ENCODE measurements at places on chromosomes 2 and 18. TPM values are rescaled to one million over a fixed set of nuclear protein-coding genes. Genes with fewer than 3 reads are reported as not detected.

- DNase-seq: no peak
These were observed 144.7 kb upstream of the PGAP1 start for GRCh38 chr2:197071213-197071612.

DNA sequence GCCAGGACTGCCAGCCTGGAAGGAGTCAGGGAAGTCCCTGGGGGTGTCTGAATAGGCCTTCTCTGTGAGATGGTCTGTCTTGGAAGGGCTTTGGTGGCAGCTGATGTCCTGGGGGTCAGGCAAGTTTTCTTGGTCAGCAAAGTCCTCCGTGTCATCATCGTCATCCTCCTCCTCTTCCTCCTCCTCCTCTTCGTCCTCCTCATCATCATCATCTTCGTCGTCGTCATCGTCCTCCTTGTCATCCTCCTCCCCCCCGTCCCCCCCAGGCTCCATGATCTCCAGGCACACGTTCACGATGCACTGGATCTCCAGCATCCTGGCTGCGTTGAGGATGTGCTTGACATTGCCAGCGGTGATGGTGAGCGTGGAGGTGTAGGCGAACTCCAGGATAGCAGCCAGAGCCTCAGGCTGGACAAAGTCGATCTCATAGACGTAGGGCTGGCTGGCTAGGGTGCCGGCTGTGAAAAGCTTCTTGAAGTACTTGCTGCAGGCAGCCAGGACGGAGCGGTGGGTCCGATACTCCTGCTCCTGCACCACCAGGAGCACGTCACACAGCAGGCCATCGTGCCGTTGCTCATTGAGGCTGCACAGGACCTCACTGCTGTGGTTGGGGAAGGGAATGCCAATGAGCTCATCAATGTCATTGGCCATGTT lies 110.1 kb upstream of the SMAD2 start:
- DNase-seq: no peak

GRCh38 chr18:10313016-10313342 lies 141.5 kb upstream of the APCDD1 start:
- no peak for DNase-seq

- DNase-seq: no peak
These were observed 456.5 kb upstream of the SOX11 start for GRCh38 chr2:5235701-5236100.

Gene PROC
- total RNA-seq: not detected

GRCh38 chr2:84939426-84940087 lies 31.4 kb upstream of the KCMF1 start:
- DNase-seq: no peak

Gene BCL2
- total RNA-seq: 4.2 TPM

DNA sequence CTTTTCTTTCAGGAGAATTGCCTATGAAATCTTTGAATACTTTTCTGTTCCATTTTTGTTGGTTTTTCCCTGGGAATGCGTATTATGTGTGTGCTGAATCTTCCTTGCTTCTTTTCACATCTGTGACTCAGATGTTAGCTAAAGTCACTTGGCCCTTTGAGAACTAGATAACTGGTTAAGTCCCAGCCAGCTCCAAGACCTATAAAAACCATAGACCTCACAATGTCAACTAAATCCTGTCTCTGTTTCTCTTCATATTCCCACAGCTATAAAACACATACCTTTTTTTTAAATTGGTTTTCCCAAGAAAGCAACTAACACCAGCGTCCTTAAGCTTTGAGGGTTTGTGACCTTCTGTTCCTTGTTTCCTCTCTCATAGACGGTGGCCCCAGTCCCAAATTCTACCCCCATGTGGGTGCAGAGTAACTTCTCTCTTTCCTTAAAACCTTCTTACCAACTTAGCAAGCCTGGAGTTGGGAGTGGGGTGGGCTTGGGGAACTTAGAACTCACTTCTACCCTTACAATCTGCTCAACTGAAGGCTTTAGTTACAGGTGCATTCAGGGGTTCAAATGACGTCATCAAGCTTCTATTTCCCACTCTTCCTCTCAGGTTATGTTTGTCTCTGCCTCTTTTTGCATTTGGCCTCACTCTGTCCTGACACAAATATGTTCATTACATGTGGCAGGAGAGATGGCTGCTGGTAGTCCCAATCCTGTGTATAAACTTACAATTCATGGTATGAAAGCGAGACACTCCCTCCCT lies 58.1 kb upstream of the TGIF1 start:
- DNase-seq: no peak

GRCh38 chr2:119546447-119546767 lies 2.2 kb downstream of the CFAP221 start:
- DNase-seq: no peak
